ENCODE measurements at places on chromosomes 3 and 15. TPM values are rescaled to one million over a fixed set of nuclear protein-coding genes. Genes with fewer than 3 reads are reported as not detected.

DNA sequence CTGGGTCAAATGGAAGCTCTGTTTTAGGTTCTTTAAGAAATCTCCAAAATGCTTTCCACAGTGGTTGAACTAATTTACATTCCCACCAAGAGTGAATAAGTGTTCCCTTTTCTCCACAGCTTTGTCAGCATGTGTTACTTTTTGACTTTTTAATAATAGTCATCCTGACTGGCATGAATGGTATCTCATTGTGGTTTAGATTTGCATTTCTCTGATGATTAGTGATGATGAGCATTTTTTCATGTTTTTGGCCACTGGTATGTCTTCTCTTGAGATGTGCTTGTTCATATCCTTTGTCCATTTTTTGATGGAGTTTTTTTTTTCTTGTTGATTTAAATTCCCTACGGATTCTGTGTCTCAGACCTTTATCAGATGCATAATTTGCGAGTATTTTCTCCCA lies 745.0 kb upstream of the BCHE start:
- no peak for DNase-seq
- no peak overlapping the region for H3K27ac ChIP-seq
- no peak overlapping the region for H3K4me3 ChIP-seq
- no peaks in the 10 kb centered on the region for H3K27me3 ChIP-seq
- no peaks in the 10 kb centered on the region for H3K36me3 ChIP-seq

Gene RAB6B
- 4.5 TPM for total RNA-seq

DNA sequence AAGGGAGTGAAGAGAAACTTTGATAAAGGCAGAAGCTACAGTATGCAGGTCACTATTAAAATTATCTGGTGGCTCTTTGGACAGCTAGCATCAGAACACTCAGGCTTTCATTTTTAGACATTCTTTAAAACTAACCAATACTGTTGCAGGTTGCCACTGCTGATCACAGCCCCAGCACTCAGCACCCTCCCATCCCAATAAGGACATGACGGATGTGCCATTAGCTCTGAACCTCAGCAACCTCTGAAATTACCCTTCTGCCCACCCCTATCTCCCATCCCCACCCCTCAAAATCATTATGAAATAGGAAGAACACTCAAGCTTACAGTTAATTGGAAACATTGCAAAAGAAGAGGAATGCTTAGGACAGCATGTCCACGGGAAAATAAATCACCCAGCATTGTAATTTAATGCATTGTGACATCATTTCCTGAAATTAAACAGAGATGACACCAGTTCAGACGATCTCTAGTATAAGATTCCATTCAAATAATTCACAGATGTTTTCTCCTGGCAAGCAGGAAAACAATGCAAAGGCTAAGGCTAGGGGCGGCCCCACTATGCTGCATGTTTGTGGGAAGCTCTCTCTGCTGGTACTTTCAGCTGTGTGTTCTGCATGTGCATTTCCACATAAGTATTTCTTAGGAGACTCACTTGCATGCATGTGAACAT lies 71.6 kb downstream of the MEIS2 start:
- no peaks in the 10 kb centered on the region for H3K27me3 ChIP-seq
- no peaks in the 10 kb centered on the region for H3K4me1 ChIP-seq
- H3K4me3 ChIP-seq: no peak overlapping the region
- H3K27ac ChIP-seq: no peak overlapping the region

DNA sequence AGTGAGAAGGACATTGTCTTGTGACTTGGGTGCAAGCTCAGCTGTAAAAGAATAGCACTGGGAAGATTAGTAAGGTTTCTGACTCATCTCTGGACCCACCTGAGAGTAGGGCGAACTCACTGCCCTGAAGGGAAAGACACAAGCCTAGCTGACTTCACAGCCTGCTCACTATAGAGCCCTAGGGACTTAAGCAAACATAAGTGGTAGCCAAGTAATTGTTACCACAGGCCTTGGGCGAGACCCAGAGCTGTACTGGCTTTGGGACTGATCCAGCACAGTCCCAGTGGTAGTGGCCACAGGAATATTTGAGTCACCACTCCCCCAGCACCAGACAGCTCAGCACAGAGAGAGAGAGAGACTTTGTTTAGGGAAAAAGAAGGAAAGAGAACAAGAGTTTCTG lies 429.9 kb downstream of the TBL1XR1 start:
- no peak for DNase-seq
- no peaks in the 10 kb centered on the region for H3K4me1 ChIP-seq
- no peaks in the 10 kb centered on the region for H3K36me3 ChIP-seq
- no peaks in the 10 kb centered on the region for H3K27me3 ChIP-seq
- H3K27ac ChIP-seq: no peak overlapping the region
- H3K4me3 ChIP-seq: no peak overlapping the region

DNA sequence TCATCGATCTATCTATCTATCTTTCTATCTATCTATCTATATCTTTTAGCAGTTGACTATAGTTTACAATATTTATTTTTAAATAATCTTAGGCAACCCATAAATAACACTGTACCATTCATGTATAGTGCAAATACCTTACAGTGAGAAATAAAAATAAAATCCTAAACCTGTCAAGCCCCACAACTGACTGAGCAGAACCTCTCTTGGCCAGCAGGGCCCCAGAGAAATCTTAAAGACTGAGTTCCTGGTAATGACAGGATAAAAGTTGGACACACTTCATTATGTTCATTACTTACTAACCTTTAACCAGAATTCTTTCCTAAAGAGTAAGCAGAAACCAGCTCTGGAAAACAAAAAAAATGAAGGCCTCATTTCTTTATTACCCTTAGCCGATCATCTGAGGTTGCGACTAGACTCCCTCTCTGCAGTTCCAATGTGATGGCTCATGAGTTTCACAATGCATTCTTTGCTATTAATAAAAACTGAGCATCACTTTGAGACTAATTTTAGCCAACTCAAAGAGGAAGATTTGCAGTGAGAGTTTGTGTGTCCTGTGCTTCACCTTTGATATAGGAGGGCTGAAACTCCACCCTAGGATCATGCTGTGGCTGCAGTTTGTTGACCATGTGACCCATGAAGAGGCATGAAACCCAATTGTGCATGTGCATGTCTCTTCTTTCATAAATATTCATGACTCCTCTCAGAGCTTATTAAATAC lies 1072.0 kb downstream of the NSUN3 start:
- no peak overlapping the region for H3K4me3 ChIP-seq
- no peaks in the 10 kb centered on the region for H3K36me3 ChIP-seq
- no peak overlapping the region for H3K27ac ChIP-seq
- H3K4me1 ChIP-seq: no peaks in the 10 kb centered on the region
- no peak for DNase-seq

Gene RTP1
- not detected for total RNA-seq

- H3K27me3 ChIP-seq: no peaks in the 10 kb centered on the region
- DNase-seq: no peak
- no peak overlapping the region for H3K27ac ChIP-seq
- H3K36me3 ChIP-seq: no peaks in the 10 kb centered on the region
- no peaks in the 10 kb centered on the region for H3K4me1 ChIP-seq
Measured at GRCh38 chr3:36428445-36428844, 48.1 kb downstream of the STAC start.

Gene GPR176
- total RNA-seq: 0.13 TPM

- H3K4me3 ChIP-seq: no peak overlapping the region
- no peak overlapping the region for H3K27ac ChIP-seq
- H3K27me3 ChIP-seq: peaks cover 14% of the 10 kb centered on the region
- DNase-seq: no peak
- no peaks in the 10 kb centered on the region for H3K4me1 ChIP-seq
Measured at GRCh38 chr3:56339244-56339643, 129.0 kb downstream of the ERC2 start.

Gene ZCWPW2
- total RNA-seq: 0.48 TPM

Gene ELP6
- total RNA-seq: 34.9 TPM

Gene CRABP1
- not detected for total RNA-seq
